ENCODE measurements at places on chromosomes 2 and 18.

DNA sequence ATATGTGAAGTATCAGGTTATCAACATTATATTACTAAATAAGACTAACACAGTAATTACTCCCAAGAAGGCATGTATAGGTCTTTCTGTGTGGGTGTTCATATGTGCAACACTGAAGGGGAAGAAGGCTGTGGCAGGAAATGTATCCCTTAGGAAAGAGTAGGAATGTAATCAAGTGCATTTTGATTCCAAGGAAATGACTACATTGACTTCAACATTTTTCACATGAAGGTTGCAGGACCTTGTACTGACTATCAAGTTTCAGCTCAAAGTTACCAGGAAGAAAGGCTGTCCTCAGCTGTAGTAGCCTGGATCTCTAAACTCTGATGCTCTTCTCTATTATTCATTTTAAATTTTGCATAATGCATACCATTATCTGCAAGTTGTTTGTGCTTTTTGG is 680.8 kb downstream of the NYAP2 start:
- DNase-seq = no peak

GRCh38 chr2:151983221-151983620 is 115.6 kb downstream of the CACNB4 start:
- no peak for DNase-seq

DNA sequence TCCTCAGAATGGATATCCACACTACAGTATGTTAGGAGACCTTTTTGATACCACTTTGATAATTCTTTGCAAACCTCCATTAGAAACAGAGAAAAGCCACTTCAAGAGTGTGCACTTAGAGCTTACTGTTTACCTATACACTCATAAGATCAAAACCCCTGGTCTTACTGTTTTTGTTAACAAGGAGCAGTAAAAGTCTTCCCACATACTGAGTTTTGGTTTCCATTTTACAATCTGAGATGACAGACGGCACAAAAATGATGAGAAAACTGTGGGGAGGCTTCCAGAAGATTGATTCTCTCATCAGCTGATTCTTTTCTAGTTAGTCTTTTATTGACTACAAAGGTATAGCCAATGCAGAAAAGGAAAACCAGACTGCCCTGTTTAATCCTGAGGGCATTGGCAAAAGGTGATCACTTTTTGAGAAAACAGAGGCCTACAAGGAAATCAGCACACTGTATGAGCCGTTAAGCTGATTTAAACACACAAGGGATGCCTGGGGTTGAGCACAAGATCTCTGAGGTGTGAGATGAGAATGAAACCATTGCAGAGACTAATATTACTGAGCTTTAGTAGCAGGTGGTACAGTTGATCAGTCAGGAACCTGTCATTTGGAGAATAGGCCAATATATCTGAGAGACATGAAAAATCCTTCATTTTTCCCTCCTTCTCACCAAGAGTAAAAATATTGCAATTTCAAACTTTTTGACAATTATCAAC is 368.6 kb downstream of the GRB14 start:
- no peak for DNase-seq

DNA sequence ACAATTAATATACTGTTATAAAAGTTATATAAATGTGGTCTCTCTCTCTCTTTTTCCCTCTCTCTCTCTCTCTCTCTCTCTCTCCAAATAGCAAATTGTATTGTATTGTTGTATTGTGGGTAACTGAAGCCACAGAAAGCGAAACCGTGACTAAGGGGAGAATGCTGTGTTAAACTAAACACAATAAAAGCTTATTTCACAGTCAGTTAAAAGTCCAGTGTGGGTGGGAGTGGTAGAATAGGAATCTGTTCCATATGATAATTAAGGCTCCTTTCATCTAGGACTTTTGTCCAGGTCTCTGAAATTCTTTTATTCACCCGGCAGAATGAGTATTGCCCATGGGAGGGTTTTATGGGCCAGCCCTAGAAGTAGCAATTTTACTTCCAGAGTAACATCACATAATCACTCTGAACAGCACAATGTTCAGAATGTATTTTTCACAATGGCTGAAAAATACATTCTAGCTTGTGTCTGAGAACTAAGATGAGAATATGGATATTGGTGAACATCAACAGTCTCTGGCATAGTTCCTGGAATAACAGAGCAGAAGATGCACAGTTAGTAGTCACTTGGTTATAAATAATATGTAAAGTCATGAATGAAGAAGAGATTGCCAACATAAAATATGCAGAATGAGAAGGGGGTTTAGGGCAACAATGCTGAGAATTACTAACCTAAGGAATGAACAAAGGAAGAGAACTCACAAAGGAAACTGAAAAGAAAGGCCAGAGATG is 399.1 kb downstream of the PLCL1 start:
- no peak for DNase-seq
